ENCODE measurements at places on chromosomes 5 and 9.

DNA sequence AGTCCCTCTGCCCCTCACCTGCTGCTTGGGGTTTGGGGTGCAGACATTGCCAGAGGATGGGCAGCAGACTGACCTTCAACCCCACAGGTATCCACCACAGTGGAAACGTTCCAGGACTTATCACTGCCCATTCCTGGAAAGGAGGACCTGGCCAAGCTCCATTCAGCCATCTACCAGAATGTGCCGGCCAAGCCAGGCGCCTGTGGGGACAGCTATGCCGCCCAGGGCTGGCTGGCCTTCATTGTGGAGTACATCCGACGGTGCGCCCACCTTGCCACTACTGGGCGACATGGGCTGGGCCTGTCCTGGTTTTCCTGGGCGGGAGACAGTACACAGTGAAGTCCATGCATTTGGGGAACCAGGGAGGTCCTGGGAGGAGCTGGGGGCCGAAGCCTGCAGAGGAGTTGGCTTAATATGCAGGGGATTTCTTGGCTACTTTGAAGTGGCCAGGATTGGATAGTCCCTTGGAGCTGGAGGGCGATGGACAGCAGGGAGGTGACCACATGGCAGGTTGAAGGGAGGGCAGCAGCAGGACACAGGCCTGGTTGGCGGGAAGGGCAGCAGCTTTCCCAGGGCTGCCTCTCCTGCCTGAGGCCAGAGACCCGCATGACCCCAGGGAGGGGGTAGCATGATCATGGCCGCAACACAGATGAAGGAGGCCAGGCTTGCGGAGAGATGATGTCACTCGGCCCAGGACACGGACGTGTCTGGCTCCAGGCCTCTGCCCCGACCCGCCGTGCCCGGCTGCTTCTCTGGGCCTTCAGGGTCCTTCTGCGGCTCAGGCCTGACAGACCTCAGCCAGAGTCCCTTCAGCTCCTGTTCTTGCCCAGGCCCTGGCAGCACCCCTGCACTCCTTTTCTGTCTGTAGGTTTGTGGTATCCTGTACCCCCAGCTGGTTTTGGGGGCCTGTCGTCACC, 34.6 kb downstream of the USP20 start:
- DNase-seq = no peak

GRCh38 chr9:16031971-16032370, 479.1 kb downstream of the CCDC171 start:
- DNase-seq = no peak

DNA sequence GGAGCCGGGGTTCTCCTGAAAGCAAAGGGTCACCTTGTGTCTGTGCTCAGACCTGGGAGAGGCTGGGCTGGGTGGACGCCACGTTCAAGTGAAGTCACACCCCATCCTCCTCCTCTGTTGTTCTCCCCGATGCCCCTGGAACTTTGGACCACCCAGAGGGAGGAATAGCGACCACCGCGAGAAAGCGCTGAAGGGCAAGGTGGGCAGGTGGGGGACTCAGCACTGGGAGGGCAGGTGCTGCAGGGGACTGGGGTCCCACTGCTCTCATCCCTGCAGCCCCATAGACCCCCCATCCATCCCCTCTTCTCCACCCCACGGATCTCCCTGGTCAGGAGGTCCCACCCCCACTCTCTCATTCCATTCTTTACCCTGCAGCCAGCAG, 48.8 kb upstream of the COL5A1 start:
- DNase-seq = no peak

DNA sequence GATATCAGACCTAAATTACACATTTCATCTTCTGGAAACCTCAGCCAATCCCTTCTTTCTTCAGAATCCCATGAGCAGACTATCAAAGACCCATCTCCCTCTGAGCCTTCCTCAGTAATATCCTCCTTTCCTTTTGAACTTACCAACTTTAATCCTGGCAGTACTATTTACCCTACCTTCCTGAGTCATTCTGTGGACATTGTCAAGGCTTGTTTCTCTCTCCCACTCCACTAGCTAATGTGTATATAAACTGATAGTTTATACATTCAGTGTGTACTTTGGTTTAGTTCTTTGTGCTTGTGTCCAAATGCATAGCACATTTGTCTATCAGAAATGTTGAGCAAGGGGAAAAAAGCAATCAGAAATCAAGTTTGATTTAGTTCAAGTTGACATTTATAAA, 568.3 kb downstream of the CSNK1G3 start:
- DNase-seq = no peak

DNA sequence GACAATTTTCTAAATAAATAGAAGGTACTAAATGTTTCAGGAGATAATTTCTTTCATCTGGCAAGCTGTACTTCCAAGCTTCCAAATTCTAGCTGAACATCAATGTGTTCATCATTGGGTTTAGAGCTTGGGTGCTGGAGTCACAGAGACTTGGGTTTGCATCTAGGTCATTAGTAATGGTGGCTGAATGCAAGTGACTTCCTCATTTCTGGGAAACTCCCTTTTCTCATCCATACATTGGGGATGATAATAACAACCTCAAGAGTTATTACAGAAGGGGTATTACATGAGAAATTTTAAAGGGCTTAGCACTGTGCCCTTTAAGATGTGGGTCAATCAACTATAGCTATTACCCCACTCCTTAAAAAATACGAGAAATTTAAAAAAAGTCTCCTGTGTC, 41.1 kb upstream of the KLF4 start:
- no peak for DNase-seq

DNA sequence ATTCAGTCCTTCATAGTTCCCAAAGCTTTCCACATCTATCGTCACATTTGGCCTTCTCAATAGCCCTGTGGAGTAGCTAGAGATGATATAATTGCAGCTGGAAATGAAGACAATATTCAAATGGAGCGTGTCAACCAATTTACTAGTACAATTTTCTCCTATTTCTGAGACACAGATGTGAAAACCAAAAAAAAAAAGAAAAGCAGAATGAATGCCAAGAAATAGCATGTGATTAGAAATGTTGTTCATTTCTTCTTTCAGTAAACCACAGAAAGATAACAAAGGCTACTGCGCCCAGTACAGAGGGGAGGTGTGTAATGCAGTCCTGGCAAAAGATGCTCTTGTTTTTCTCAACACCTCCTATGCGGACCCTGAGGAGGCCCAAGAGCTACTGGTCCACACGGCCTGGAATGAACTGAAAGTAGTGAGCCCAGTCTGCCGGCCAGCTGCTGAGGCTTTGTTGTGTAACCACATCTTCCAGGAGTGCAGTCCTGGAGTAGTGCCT, 99.0 kb downstream of the MUSK start:
- no peak for DNase-seq

Measured in DMS 273 treated with DMSO at 0.1 percent for 48 hours (cell line).